ENCODE measurements at places on chromosomes 4 and X. TPM values are rescaled to one million over a fixed set of nuclear protein-coding genes. Genes with fewer than 3 reads are reported as not detected.

Gene GUCY1A1
- total RNA-seq, result not detected

Gene DKK2
- not detected for total RNA-seq

Gene GUCY1B1
- total RNA-seq, result not detected

Gene VSIG4
- 0.68 TPM for total RNA-seq

Gene RENBP
- total RNA-seq, result 4.6 TPM

Gene LAMP2
- 39.1 TPM for total RNA-seq

Gene ADH7
- total RNA-seq, result not detected

Gene ZMAT1
- 4.4 TPM for total RNA-seq

Gene ZNF157
- total RNA-seq, result 0.60 TPM

Gene LUZP4
- total RNA-seq, result not detected

Gene DGKK
- total RNA-seq, result not detected

Gene CXCL13
- 2.3 TPM for total RNA-seq

Gene ADH1B
- not detected for total RNA-seq

Gene CFP
- 2.3 TPM for total RNA-seq

Gene STBD1
- total RNA-seq, result not detected

Gene CRLF2
- 0.22 TPM for total RNA-seq

Gene HSFX4
- not detected for total RNA-seq
